ENCODE measurements at places on chromosomes 5 and 9.

- no peak overlapping the region for H3K27ac ChIP-seq
- no peaks in the 10 kb centered on the region for H3K36me3 ChIP-seq
- H3K4me1 ChIP-seq = no peaks in the 10 kb centered on the region
Measured at GRCh38 chr5:44536650-44537260, 147.5 kb upstream of the FGF10 start.

DNA sequence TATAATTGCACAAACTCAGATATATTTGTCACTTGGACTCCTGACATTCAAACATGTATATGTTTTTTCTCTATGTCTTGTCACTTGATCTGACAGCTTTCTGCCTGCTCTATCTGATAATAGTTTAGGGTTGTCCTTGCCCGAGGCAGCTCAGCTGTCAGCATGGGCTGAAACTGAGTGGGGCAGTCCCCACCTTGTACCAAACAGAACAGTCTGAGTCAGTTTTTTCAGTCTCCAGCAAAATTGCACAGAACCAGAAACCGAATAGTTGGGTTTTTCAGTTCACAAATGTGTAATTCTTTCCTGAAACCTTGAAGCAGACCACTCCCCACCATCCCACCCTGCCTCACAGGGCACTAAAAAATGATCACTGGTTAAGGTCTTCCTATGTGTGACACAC, 9.5 kb upstream of the HAND1 start:
- no peak for DNase-seq
- H3K4me3 ChIP-seq = no peak overlapping the region
- peaks cover 42% of the 10 kb centered on the region for H3K27me3 ChIP-seq
- H3K36me3 ChIP-seq = no peaks in the 10 kb centered on the region
- H3K27ac ChIP-seq = no peak overlapping the region
- H3K4me1 ChIP-seq = no peaks in the 10 kb centered on the region

DNA sequence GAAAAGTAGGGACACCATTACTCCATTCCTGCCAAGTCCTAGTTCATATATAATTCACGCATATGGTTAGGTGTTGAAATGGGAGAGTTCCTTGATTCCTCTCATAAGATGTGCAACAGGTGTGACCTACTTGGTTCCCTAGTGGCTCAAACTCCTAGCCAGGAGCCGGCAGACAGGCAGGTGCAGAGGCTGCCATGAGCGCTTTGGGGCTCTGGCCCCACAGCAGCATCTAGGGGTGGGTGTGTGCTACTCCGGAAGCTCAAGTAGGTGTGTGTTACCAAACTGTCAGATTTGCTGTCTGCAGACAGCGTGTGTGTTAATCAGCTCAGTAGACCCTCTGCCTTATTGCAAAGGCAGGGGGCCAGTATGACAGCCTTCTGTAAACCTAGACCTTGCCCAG, 1652.4 kb upstream of the ACO1 start:
- no peak for DNase-seq
- no peaks in the 10 kb centered on the region for H3K4me1 ChIP-seq
- no peak overlapping the region for H3K4me3 ChIP-seq
- no peaks in the 10 kb centered on the region for H3K36me3 ChIP-seq
- H3K27ac ChIP-seq = no peak overlapping the region

DNA sequence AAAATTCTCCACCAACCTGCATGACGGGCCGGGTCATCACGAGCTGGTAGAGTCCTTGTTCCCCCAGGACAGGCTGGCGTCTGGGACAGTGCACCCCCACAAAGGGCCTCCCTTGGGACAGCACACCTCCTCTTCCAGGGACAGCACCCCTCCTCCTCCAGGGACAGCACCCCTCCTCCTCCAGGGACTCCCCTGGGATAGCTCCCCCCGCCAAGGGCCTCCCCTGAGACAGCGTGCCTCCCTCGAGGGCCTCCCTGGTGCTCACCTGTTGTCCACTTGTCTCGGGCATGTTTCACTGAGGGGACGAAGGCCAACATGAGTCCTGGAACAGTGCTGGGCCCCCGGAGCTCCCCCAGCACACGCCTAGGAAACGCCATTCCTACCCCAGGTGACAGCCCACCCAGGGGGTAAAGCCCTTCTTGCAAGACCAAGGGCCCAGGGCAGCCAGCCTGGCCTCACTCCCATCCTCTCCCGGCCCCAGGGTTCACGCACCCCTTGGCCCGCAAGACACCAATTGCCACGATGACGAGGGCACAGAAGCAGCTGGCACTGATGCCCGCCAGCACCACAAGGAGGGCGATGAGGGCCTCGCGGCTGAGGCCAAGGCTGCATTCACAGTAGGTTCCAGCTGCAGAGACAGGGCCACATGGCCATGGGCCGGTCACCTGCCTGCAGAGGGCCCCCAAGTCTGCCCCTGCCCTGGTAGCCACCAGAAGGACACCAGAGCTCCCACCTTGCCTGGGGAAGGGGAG, 531 bp downstream of the TMEM210 start:
- H3K27ac ChIP-seq = no peak overlapping the region
- H3K4me3 ChIP-seq = no peak overlapping the region
- H3K4me1 ChIP-seq = no peaks in the 10 kb centered on the region
- no peaks in the 10 kb centered on the region for H3K36me3 ChIP-seq
- peaks cover 21% of the 10 kb centered on the region for H3K27me3 ChIP-seq

DNA sequence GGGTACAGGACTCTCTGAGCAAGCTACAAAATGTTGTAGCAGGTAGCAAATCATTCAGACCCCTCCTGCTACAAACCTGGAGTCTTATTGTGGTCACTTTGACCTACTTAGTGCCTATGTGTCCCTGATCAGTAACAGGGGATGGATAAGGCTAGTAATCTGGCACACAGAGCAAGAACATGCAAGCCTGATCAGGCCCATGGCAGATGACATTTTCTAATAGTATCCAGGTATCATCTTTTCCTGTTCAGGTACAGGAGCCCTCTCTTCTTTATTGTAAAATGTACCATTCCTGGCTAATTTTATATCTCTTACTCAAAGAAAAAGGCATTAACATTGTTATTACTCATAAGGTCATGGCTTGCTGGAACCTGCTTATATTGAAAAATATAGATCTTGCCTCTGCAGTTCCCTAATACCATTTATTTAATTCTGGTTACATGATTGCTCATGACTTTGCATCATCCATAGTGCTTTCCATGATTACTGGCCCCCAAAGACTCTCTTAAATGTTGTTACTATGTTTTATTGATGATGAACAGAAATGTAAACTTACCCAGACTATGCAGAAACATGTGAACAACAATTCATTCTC, 18.2 kb upstream of the CCNH start:
- H3K4me1 ChIP-seq = no peaks in the 10 kb centered on the region
- no peaks in the 10 kb centered on the region for H3K36me3 ChIP-seq
- no peak overlapping the region for H3K4me3 ChIP-seq
- DNase-seq = no peak
- H3K27me3 ChIP-seq = peaks cover 3% of the 10 kb centered on the region

DNA sequence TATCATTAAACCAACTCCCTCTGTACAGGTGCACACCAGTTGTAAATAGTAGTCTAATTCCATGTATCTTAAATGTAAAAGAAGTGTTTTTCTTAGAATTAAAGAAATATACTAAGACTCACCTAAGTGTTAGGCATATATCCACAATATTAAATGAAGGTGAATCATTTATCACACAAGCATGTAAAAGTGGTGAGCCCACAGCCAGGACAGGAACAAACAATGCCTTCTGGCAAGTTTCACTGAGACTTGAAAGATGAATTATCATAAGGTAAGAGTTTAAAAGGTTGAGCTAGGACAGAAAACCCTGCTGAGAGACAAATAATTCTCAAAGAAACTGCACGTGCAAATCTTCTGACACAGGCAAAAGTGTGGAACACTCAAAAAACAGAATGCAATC, 832.5 kb downstream of the TAF11L14 start:
- no peak overlapping the region for H3K27ac ChIP-seq
- no peaks in the 10 kb centered on the region for H3K36me3 ChIP-seq
- no peak for DNase-seq
- H3K4me3 ChIP-seq = no peak overlapping the region
- H3K4me1 ChIP-seq = no peaks in the 10 kb centered on the region
- no peaks in the 10 kb centered on the region for H3K27me3 ChIP-seq

- H3K4me1 ChIP-seq = no peaks in the 10 kb centered on the region
- no peak for DNase-seq
- H3K27ac ChIP-seq = no peak overlapping the region
- no peaks in the 10 kb centered on the region for H3K36me3 ChIP-seq
- H3K27me3 ChIP-seq = no peaks in the 10 kb centered on the region
Measured at GRCh38 chr5:112951124-112951702, 25.4 kb upstream of the DCP2 start.

DNA sequence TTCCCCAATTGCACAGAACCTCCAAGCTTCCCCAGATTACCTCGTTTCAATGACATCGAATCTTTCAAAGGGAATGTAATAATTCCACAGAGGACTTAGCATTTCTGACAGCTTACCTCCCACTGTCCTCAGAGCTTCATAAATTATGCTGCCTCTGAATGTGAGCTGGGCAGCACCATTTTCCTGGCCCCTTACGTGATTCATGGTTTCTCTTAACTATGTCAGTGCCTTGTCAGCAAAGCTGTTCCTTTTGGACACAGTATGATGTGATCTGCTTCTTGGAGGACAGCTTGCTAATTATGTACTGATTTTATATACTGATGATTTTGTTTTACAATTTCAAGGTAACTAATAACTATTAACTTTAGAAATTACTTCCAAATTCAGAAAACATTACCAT, 27.7 kb upstream of the SSBP2 start:
- DNase-seq = no peak
- no peaks in the 10 kb centered on the region for H3K27me3 ChIP-seq
- H3K4me3 ChIP-seq = peak overlapping the region; percentile 66

- peak overlapping the region; percentile 90 for H3K27ac ChIP-seq
- no peaks in the 10 kb centered on the region for H3K36me3 ChIP-seq
- peak; percentile 64 for DNase-seq
- peaks cover 71% of the 10 kb centered on the region for H3K4me1 ChIP-seq
- H3K4me3 ChIP-seq = peak overlapping the region; percentile 73
- H3K27me3 ChIP-seq = no peaks in the 10 kb centered on the region
Measured at GRCh38 chr9:92963831-92964606, 16.7 kb downstream of the FGD3 start.

DNA sequence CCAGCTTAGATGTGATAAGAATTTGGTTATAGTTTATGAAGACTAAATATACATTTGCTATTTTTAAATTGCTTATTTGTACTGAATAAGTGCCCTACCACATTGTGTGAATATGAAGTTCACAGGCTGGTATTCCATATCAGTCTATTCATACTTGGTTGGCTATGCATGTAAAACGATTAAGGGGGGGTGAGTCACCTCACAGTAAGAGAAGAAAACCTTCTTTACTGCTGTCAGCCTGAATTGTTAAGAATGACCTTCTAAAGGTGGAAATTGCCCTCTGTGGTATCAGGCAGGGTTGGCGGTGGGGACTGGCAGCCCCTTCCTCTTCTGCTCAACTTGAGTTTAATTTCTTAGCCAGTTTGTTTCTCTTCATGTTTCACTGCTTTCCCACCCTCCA, 127.0 kb upstream of the RPS23 start:
- H3K4me3 ChIP-seq = no peak overlapping the region
- no peaks in the 10 kb centered on the region for H3K27me3 ChIP-seq
- H3K27ac ChIP-seq = no peak overlapping the region
- H3K36me3 ChIP-seq = no peaks in the 10 kb centered on the region
- H3K4me1 ChIP-seq = no peaks in the 10 kb centered on the region

DNA sequence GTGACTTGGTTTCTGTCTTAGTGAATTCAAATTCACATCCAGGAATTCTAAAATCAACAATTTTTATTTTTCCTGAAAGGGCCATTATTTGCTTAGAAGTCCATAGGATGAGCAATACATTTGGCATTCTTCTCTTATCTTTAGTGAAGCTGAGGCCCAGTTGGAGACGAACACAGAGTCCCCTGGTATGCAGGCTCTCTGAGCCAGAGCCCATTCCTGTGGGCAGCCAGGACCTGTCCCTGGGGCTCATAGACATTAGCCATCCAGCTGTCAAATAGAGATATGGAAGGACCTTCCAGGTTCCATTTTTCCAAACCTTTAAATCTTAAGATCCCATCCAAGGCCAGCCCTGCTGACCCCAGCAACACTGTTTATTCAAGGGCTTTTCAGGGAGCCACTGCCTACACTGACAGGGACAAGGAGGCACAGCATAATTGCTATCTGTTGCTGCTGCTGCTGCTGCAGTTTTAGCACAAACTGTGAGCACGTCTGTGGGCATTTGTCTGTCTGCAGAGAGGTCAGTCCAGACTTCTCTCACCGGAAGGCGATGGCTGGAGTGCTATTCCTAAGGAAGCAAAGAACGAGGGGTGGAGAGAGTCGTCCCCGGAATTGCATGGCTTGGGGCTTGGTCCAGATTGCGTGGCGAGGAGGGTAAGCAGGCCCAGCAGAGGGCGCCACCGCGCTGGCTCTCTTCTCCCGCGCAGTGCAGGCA, 639.0 kb downstream of the CCDC171 start:
- no peaks in the 10 kb centered on the region for H3K27me3 ChIP-seq
- H3K36me3 ChIP-seq = no peaks in the 10 kb centered on the region
- DNase-seq = no peak
- no peak overlapping the region for H3K4me3 ChIP-seq
- no peak overlapping the region for H3K27ac ChIP-seq

DNA sequence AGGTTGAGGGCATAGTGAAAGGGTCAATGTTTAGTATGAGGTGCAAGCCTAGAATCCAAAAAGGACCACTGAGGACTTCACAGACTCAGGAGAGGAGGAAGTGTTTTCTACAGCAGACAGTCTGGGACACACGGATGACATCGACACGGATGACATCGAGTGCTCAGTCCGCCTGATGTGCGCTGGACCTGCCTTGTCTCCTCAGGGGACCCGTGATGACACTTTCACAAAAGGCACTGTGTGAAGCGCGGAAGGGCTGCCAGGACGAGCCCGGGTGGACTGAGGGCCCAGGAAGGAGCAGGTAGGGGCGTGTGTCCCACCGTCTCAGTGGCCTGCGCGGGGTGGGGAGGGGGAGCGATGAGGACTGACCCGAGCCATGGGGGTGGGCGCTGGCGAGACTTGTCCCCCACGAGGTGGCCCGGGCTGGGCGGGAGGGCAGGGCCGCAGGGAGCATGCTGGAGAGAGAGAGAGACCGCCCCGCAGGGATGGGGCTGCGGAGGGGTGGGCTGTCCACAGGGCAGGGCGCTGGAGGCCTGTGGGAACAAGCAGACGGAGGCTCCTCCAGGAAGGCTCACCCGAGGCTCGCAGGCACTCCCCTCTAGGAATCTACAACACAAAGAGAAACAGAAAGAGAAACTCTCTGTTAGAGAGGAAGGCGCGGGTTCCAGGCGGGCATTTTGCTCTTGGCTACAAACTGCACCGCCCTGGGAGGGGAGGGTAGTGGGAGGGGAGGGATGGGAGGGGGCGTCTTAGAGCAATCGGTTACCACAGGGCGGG, 54.9 kb downstream of the USP20 start:
- peaks cover 82% of the 10 kb centered on the region for H3K4me1 ChIP-seq
- DNase-seq = peak; percentile 80
- no peaks in the 10 kb centered on the region for H3K27me3 ChIP-seq
- peak overlapping the region; percentile 44 for H3K4me3 ChIP-seq
- H3K36me3 ChIP-seq = peaks cover 3% of the 10 kb centered on the region

GRCh38 chr5:137283801-137284200, 215.3 kb downstream of the SPOCK1 start:
- no peaks in the 10 kb centered on the region for H3K36me3 ChIP-seq
- no peak for DNase-seq
- H3K27me3 ChIP-seq = no peaks in the 10 kb centered on the region

DNA sequence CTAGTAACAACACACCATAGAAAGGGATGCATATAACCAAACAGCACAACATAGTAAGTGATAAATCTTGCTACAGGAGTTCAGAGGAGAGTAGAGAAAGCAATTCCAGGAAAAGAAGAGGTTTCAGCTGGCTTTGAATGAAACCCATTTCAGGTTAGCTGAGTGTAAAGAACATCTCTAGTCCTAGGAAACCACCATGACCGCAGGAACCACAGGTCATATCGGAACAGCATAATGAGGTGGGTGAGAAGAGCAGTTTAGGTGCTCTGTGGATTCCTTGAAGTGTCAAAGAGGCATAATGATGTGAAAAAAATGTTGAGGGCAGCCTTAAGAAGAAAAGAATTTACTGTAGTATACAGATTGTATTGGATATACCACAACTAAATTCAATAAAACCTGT, 507.5 kb downstream of the MTRR start:
- H3K36me3 ChIP-seq = no peaks in the 10 kb centered on the region
- no peak overlapping the region for H3K27ac ChIP-seq
- H3K27me3 ChIP-seq = no peaks in the 10 kb centered on the region
- no peak overlapping the region for H3K4me3 ChIP-seq
